ENCODE measurements at places on chromosomes 7 and 10. TPM values are rescaled to one million over a fixed set of nuclear protein-coding genes. Genes with fewer than 3 reads are reported as not detected.

GRCh38 chr10:11115337-11115736 is 97.7 kb downstream of the CELF2 start:
- ATAC-seq: no peak

DNA sequence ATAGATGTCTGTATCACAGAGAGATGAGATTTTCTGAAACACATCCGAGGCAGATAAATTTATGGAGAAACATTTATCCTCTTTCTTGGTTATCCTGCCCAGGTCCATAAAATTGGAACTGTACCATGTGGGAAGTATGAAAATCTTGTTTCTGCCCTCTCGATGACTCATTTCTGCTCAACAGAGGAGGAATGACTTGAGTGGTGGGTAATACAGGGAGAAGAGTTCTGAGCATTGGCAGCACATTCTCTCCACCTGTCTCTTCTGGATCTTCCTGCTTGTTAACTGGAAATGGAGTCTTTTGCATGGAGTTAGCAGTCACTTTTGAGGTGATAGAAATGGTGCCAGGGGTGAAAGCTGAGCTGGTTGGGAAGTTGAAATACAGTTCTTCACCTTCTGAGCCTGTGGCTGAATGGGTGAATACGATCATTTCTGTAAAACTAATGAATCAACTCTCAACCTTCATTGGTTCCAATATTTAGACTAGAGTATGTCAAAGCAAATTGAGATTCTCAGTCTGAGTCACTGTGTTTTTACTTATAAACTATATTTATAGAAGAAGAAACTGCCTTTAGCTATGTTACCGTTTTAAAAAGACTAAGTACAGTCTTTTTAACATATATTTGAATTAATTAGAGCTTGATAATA is 945.5 kb downstream of the SORCS3 start:
- ATAC-seq: no peak

DNA sequence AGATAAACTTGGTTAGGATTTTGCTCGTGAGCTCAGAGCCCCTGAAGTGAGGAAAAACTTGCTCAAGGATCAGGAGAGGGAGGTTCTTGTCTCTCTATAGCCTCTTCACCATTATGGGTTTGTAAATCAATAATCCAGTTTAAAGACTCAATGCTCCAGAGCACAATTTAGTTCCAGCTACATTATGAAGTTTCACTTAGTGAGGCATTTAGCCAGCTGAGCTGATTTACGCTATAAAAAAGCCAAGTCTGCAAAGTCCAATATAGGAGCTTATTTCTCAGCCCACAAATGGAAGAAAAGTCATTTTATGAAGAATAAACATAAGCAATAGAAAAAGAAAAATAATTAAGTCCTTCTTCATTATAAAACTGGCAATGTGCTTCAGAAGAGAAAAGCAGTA is 130.6 kb downstream of the STRA8 start:
- no peak for ATAC-seq

GRCh38 chr7:135075716-135076115 is 72.2 kb upstream of the TMEM140 start:
- ATAC-seq: no peak

Gene RBM20
- 0.62 TPM for total RNA-seq

Gene TMEM225B
- total RNA-seq: 2.2 TPM

Gene CPED1
- total RNA-seq: 58.8 TPM

Gene AKR1C1
- 81.9 TPM for total RNA-seq

GRCh38 chr10:1272777-1273161 is 216.6 kb downstream of the WDR37 start:
- ATAC-seq: no peak

Gene UNCX
- total RNA-seq: not detected

DNA sequence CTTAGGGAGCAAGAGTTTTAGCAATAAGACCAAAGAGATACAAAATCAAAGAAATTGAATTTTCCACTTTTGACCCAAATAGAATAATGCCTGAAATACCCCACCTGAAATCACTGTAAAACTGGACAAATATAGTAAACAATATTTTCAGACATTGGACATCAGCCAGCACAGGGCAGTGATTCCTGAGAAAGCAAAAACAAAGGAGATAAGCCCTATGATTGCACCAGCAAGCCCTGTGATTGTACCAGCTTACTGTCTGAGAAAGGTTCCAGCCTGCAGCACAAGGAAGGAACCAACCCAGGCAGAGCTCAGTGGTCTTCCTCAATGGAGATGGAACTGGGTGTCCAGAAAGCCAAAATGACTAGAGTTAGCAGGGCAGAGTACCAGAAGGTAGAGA is 10.3 kb downstream of the TMEM106B start:
- ATAC-seq: no peak

- ATAC-seq: no peak
Measured at GRCh38 chr10:78299851-78300468, 266.3 kb downstream of the RPS24 start.

Gene CD36
- total RNA-seq: 70.8 TPM

- no peak for ATAC-seq
Measured at GRCh38 chr10:110413049-110413783, 84.5 kb upstream of the DUSP5 start.

- no peak for ATAC-seq
Measured at GRCh38 chr10:90798482-90798881, 59.4 kb downstream of the HTR7 start.

- no peak for ATAC-seq
Measured at GRCh38 chr7:34211018-34211417, 305.7 kb downstream of the BMPER start.

- ATAC-seq: no peak
Measured at GRCh38 chr7:158111906-158112570, 475.6 kb downstream of the PTPRN2 start.

GRCh38 chr10:2038036-2038435 is 300.7 kb upstream of the ADARB2 start:
- ATAC-seq: no peak

Gene AKR1B1
- 34.1 TPM for total RNA-seq

Gene CCSER2
- total RNA-seq: 64.5 TPM

DNA sequence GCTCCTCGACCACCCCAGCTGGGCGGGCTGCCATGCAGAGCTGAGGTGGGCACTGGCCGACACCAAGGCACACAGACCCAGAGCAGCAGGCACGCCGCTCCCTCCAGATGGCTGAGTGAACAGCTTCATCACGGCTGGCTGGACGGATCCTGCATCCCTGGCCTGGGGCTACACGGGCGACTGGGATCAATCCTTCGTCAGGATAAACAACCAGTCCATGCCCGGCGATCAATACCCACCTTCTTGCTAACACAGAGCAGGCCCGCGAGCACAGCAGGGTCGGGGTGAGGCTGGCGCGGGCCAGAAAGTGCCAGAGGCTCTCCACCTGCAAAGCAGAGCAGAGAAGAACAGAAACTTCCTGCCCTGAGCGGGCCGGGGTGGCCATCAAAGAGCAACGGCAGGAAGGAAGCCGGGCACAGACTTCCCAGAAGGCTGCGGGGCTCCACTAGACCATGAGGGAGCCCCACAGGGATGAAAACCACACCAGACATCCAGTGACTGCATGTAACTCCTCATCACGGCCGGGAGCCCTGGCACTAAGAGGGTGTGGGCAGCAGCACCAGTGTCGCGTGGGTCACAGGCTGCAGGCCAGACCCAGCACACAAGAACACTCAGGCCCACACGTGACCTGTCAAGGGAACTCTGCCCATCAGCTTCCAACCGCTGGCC is 166.4 kb downstream of the MAD1L1 start:
- ATAC-seq: no peak

GRCh38 chr7:102427019-102427405 is 6.4 kb upstream of the ORAI2 start:
- ATAC-seq: no peak

DNA sequence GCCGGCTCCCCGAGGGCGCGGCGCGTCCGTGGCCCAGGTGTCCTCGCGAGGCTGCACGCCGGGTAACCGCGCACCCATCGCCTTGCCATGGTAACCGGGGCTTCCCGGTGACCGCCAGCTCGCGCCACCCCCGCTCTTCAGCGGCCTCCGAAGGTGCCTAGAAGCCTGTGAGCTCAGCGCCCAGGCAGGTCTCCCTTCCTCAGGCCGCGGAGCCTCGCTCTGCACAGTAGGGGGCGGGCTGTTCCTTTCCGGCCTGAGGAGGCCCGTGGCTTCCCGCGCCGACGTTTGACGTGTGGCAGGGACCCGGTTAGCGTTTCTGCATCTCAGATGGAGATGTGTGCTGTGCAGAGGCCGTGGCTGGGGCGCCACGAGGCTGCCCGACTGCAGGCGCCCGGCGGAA is 117.1 kb downstream of the DYNC2I1 start:
- no peak for ATAC-seq

DNA sequence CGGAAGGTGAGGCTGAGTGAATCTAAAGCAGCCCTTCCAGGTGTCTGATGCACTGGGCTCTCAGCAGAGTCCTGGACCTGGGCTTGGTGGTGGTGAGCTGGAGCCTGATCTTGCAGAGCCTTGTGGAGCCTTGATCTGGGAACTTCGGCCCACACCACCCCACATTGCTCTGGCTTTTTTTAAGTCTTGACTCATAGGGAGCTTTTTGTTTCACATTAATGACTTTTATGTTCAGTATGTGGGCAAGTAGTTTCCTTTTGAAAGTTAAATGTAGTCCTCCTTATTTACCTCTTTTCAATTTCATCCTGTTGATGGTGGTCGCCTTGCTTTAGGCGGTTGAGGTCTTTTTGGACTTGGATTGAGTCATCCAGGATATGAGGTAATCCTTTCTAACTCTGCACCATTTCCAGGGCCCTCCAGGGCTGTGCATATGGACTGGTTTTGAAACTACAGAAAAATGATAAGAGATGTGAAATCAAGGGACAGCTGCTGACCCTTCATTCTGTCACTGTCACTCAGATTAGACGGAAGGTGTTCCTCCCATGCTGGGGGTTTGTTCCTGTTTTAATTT is 2.9 kb upstream of the NRAP start:
- ATAC-seq: no peak

Gene LDB3
- total RNA-seq: 12.9 TPM

DNA sequence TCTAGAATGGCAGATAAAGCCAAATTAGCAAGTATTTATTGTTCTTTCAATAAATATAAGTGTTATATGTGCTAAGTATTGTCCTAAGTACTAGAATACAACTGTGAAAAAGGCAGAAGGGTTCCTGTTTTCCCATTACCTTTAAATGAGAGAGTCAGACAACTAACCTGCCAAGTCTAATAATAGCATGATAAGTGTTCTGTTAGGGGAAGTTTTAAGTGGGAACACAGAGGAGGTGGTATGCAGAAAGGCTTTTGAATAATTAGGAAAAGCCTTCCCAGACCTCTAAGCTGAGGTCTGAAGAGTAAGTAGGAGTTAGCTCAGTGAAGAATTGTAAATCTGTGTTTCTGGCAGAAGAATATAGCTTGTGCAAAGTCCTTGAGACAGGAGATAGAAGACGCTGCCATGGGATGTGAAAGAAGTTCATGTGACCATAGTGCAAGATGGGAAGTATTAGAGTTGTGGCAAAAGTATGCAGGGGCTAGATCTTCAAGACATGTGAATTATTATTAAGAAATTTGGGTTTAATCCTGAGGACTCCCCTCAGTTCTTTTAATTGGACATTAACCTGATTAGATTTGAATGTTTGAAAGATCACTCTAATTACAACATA is 12.5 kb downstream of the SHOC2 start:
- no peak for ATAC-seq

DNA sequence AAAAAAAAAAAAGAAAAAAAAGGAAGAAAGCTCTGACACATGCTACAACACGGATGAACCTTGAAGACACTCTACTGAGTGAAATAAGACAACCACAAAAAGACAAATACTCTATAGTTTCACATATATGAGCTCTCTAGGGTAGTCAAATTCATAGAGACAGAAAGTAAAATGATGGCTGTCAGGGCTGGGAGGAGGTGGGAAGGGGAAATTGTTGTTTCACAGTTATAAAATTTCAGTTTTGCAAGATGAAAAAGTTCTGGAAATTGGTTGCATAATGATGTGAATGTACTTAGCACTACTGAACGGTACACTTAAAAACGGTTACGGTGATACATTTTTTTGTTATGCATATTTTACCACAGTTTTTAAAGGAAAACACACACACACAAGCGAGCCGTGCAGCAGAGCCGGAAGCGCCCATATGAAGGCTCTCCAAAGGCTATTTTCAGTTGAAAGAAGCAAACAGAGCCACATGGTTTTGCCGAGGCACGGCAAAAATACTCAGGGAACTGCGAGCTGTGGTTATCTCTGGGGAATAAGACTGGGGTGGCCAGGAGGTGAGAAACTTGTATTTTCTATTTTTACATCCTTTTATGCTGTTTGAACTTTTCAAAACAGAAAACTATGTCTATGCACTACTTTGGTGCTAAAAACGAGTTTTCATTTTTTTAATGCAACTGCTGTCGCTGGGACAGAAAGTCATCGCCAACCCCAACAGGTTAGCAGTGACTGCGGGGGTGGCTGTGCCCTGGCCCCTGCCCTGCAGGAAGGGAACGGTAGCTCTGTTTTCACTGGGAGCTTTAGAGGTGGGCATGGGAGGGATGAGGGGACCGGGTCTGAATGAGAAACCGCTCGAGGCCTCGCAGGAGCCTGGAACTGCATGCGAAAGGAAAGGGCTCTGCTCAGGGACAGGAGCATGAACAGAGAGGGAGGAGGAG is 132.9 kb downstream of the OAT start:
- no peak for ATAC-seq

DNA sequence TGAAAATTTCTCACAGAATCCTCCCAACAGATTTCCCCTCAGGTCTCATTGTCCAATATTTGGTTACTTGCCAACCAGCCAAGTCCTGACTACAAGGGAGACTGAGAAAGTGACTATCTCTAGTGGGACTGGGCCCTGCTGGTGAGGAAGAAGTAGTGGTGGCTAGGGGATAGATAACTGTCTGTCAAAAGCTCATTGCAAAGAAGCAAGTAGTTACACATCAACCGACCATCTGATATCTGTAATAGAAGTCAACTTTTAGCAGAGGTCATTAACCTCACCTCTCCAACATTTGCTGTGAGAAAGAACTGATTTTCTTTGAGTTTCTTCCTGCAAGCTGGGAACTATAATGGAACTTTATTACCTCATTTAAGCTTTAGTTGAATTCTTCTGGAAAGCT is 15.2 kb downstream of the STAMBPL1 start:
- ATAC-seq: no peak

GRCh38 chr7:47783456-47784223 is 164.6 kb downstream of the PKD1L1 start:
- peak; percentile 88 for ATAC-seq

Gene SLF2
- total RNA-seq: 28.9 TPM

GRCh38 chr10:51620131-51620530 is 79.3 kb downstream of the CSTF2T start:
- no peak for ATAC-seq

GRCh38 chr7:94907026-94907810 is at the start of gene PPP1R9A:
TSS of gene PPP1R9A (plus strand) at chr7:94907594. CDS start at chr7:94910114, 2,520 bp downstream.
- ATAC-seq: peak; percentile 62

Gene DRGX
- not detected for total RNA-seq

Gene SSC4D
- 0.47 TPM for total RNA-seq

Gene SPDYE5
- not detected for total RNA-seq

Data from gastroesophageal sphincter (tissue), 4 donors.